ENCODE measurements at places on chromosomes 4 and X.

DNA sequence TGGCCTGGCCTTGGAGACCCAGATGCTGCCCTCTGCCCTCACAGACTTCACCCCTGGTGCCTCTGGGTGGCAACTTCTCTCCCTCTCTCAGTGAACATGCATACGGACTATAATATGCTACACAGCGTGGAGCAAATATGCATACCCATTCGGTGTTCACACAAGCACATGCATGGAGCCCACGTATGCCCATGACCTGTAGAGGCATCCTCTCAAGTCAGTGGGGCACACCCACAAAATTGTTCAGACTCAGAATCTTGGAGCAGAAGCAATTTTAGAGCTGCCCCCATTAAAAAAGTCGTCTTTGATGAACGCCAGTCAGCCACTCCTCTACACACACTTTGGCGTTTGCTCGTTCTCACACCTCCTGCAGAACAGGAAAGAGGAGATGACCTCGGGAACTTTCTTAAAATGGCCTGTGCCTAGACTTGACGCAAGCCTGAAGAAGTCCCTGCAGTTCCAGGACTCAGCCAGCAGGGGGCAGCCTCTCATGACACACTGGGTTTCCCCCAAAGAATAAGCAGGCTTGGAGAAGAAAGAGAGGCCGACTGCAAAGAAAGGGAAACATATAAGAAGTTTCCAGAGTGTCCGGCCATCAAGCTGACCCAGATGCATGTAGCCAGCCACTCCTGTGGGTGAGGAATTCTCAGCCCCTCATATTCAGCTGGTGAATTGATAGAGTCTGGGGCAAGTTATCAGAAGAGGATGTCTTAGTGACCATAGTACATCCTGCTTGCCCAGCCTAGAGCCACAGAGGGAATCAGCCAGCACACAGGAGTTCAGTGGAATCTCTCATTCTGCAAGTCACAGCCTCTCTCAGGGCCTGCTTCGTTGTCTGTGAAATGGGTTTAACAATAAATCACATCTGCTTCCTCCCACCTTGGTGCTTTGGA, 17.3 kb downstream of the APLN start:
- DNase-seq = peak; percentile 77

DNA sequence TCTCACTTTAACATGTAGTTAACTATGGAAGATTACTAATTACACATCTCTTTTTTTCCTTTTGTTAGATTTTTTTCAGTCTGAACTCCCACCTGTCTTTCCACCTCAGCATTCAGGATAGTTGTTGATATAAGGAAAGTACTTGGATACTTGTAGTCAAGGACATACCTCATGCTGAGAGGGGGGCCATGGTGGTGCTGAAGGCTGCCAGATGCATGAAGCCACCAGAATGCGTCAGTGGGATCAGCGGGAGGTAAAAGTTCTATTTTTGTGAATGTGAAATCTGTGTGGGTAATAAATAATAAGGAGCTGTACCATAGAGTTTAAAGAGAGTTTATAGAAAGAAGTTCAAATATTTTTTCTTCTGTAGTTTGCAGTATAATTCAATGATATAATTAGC, 13.1 kb upstream of the NDST4 start:
- no peak for DNase-seq

GRCh38 chrX:153662266-153662665, 11.3 kb downstream of the PNCK start:
- DNase-seq = peak; percentile 41

- no peak for DNase-seq
Measured at GRCh38 chr4:148007792-148008191, 275.9 kb downstream of the ARHGAP10 start.

GRCh38 chrX:128897621-128898020, 625.7 kb downstream of the SMARCA1 start:
- DNase-seq = no peak

- no peak for DNase-seq
Measured at GRCh38 chr4:73211968-73212367, 46.6 kb downstream of the ANKRD17 start.

- peak; percentile 48 for DNase-seq
Measured at GRCh38 chrX:108307132-108308085, 130.8 kb downstream of the COL4A6 start.

GRCh38 chr4:155085843-155086530, 122.4 kb upstream of the NPY2R start:
- peak; percentile 71 for DNase-seq

DNA sequence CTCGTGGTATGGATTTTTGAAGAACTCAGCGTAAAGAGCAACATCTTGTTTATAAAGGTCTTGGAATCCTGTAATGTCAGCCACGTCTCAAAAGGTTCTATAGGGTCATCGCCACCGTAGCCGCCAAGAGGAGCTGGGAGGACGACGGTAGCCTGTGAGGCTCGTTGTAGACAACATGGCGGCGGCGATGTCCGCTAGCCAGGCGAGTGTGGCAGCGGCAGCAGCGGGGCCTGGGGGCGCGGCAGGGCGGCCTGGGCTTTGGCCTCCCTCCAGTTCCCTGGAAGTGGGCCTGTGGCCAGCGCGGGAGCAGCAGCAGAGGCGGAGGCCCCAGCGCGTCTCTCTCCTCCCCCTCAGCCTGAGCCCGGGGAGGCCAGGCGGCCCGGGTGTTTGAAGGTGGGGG, 143.5 kb upstream of the PBDC1 start:
- DNase-seq = no peak

GRCh38 chr4:1693131-1693896, 9.2 kb upstream of the FAM53A start:
- peak; percentile 85 for DNase-seq

DNA sequence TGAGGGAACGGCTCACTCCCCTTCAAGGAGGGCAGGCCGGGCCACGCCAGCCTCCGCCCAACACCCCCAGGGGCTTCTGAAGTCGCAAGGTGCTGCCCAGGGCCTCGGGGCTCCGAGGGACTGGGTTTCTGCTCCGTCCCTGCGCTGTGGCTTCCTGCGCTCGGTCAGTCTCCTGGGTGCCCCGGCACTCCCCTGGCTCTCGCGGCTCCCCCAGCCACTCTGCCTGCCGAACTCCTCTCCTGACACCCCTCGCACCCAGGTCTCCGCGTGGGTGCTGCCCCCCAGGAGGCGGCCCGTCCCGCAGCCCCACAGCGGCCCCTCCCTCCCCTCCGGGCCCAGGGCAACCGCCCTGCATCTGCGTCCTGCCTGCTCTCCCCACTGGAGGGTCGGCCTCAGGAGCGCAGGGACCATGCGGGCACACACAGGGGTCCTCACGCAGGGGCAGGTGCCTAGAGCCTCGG, 151.9 kb downstream of the AFAP1 start:
- no peak for DNase-seq

DNA sequence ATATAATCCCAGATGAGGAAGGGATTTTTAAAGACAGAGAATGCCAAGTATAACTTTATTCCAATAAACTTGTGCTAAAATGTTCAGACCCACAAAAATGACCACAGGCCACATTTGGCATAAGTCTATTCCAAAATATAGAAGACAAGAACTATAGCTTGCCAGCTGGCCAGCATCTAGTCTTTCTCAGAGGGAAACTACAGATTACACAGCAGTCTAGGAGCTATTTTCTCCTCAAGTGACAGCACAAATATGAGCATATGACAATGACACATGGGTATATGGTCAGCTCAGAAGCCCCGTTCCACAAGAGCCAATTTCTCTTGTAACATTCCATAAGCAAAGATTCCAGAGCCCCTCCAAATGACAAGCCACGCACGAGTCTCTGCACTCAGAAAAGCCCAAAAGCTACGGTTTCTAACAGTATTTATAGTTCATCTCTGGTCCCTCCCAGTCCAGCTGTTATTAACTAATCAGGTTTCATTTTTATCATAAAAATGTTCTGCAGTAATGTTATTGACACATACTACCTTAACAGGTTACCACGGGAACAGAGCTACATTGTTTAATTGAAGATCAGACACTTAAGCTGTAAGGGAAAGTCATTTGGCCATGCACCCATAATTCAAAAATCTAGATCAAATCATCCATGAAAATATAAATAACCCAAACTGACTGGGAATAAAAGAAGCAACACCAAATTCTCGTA, 70.3 kb downstream of the RAB28 start:
- no peak for DNase-seq

DNA sequence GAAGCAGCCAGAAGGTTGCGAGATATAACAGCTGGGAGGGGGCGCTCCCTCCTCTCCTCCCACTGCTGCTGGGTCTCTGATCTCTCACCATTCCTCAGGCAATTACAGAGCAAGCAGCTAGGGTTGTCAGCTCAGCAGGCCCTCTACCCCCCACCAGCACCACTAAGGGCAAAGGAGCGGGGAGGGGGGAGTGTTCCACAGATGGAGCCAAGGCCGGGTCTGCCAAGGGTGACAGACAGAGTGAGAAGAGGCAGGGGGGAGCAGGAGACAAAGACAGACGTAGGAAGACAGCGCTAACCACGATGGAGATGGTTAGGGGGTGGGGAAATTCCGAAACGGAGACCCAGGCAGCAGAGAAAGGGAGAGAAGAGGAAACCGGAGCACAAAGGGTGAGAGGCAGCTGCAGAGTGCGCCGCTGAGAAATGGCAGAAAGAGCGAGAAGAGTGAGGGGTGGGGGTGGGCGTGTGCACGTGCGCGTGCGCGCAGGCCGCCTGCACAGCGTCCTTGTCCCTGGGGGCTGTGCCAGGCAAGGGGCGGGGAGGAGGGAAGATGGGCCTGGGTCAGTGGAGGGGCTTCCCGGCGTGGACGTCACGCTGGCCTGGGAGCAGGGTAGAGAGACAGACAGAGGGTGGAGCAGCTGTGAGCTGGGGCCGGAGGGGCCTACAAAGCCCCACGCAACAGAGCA, 6.9 kb downstream of the L1CAM start:
- DNase-seq = no peak

DNA sequence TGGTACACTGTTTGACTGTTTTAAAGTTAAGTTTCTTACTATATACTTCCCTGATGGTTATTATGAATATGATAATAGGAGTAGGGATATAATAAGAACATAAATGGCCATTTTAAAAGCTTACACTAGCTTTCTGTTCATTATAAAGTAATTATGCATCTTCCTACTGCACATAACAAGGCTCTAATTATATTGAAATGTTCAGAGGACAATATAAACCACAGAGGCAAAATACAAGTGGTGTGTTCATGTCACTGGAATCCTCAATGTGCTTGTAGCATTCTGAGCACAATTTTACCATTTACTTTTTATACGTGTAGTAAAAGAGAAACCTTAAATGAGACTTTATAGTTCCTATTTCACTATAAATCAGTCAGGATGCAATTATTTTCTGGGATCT, 268.3 kb downstream of the TMA16 start:
- no peak for DNase-seq

GRCh38 chr4:184450045-184450444, 24.3 kb downstream of the IRF2 start:
- peak; percentile 66 for DNase-seq

DNA sequence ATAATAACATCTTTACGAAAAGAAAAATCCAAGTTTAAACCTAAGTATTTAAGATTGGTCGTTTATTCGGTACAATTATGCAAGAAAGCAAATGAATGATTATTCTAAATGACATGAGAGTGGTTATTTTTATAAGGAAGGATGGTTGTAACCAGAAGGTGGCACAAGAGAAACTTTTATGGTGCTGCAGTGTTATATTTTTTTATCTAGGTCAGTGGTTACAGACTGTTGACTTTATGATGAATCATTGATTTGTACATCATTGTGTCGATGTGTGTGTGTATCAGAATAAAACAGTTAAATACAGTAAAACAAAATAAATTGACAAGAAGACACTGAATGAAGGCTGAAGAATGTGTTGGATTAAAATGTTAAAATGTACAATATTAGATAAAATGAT, 9.8 kb downstream of the DCAF8L2 start:
- peak; percentile 72 for DNase-seq

DNA sequence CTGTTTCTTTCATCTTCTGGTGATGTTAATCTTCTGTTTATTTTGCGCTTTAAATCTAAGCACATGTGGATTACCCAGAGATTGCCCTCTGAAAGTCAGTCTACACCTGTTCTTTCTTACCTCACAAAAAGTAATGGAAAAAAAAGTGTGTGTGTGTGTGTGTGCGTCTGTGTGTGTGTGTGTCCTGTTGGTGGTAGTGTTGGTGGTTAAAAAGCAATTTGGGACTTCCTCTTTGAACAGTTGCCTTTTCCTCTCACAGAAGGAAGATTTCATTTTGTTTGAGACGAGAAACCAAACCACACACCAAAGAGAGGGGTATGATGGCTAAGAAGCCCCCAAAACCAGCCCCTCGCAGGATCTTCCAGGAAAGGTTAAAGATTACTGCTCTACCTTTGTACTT, at the start of gene STAP1:
TSS of gene STAP1 (plus strand) at position 235 of the 400 bp plus-strand sequence. CDS start at position 318, 83 bp downstream.
- DNase-seq = no peak

DNA sequence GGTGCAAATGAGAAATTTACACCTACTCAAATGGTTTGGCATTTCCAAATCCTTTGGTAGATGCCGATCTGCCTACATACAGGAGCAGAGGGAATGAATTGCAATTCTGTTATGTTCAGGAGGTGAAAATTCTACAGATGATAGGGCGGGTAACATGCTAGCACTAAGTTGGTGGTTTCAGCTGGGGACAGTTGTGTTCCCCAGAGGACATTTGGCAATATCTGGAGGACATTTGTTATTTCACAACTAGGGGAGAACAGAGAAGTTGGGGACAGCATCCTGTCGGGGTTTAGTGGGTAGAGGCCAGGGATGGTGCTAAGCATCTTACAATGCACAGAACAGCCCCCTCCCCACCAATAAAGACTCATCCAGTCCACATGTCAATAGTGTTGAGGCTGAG, 96.5 kb upstream of the PUDP start:
- no peak for DNase-seq

GRCh38 chr4:31094474-31094873, 374.3 kb downstream of the PCDH7 start:
- DNase-seq = no peak

DNA sequence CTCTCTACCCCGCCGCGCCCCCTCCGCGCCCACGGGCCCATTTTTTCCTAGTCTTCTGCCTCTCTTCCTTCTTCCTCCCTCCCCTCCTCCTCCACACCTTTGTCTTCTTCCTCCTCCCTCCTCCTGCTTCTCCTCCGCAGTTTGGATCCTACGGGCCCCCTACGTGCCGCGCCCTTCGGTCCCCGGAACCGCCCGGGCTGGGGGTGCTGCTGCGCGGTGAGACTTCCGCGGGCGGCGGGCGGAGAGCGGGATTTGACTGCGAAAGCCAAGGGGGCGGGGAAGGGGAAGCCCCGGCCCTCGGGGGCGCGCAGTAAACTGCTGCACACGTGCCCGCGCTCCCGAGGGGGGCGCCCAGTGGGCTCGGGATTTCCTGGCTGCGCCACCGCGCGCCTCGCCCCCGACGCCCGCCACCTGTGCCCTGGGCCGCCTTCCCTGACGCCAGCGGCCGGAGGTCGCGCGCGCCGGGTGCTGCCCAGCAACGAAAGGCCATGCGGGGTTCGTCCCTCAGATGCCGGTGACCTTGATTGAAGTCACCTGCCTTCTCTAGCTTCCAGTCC, 3.3 kb upstream of the NKX3-2 start:
- no peak for DNase-seq

- no peak for DNase-seq
Measured at GRCh38 chr4:105067946-105068345, 78.7 kb upstream of the TET2 start.

- peak; percentile 16 for DNase-seq
Measured at GRCh38 chr4:183989931-183990330, 84.8 kb downstream of the STOX2 start.

GRCh38 chr4:109408711-109409110, 24.9 kb upstream of the SEC24B start:
- DNase-seq = no peak

Data from cardiac fibroblast (primary cell).